ENCODE measurements at places on chromosomes 7 and 10.

DNA sequence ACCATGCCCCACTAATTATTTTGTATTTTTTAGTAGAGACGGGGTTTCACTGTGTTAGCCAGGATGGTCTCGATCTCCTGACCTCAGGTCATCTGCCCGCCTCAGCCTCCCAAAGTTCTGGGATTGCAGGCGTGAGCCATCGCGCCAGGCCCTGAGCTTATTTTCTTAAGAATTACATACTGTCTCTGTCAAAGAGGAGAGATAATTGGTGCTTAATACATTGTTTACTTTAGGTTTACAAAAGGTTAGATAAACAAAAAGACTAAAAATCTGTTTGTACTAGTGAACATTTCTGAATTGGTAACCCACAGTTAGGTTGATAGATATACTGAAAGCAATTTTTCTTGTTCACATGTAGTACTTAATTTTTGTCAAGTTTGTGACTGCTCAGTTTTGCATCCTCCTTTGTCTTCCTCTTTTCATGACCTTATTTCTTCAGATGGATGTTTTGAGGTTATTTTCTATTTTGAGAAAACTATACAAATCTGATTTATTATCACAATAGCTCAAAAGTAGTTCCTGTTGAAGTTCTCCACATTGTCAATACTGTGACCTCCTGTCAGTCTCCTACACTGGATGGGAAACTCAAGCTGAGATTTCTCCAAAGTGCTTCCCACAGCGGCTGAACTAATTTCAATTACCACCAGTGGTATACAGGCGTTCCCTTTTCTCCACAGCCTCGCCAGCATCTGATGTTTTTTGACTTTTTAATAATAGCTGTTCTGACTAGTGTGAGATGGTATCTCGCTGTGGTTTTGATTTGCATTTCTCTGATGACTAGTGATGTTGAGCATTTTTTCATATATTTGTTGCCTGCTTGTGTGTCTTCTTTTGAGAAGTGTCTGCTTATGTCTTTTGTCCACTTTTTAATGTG lies 22.5 kb downstream of the HHEX start:
- no peak for DNase-seq

GRCh38 chr10:110067960-110068770 lies 60.4 kb downstream of the ADD3 start:
- peak; percentile 31 for DNase-seq

DNA sequence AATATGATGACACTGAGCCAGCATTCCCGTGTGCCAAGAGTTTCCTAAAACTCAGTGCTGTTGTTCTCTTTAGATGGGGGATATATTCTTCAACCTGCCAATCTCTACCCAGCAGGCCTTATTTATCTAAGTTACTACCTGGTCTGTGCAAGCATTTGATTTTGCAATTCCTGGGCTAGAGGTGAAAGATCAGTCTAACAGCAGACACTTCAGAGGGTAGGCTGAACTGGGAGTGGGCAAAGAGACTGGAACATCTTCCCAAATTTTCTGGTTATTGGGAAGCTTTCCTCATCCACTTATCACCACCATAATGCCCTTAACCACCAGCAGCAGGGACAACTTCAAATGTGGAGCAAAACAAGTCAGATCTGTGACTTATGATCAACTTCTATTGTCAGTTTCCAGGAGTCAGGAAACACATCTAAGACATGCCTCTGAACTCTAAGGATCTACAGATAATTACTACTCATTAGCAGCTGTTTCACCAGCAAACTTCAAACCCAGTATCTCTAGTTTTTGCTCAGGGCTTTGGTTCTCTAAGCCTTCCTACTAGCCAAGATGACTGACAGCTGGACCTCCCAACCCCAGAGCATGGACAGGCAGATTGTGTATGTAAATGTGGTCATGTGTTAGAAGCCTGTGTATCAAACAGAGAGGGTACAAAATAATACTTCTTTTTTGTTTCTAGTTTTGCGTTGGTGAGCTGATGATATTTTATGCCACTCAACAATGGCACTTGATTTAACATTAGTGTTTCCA lies 1.0 kb downstream of the ASAH2 start:
- peak; percentile 13 for DNase-seq

DNA sequence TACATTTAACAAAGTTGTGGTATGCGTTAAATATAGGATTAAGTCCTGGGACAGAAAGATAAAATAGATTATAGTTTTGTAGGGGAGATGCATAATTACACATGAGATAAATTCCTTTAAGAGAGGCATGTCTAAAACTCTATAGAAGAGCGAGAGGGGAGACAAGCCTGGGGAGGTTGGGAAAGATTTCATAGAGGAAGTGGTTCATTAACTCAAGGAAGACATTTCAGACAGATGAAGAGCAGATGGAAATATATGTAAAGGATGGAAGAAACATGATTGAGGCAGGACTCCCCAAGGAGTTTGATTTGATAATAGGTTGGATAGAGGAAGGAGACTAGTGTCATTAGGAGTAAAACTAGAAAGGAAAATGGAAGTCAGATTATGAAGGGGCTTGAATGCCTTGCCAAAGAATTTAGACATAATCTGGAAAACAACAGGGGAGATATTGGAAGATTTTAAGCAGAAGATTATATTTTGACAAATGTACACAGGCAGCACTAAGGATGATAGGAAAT lies 96.1 kb downstream of the PHTF2 start:
- DNase-seq: no peak

DNA sequence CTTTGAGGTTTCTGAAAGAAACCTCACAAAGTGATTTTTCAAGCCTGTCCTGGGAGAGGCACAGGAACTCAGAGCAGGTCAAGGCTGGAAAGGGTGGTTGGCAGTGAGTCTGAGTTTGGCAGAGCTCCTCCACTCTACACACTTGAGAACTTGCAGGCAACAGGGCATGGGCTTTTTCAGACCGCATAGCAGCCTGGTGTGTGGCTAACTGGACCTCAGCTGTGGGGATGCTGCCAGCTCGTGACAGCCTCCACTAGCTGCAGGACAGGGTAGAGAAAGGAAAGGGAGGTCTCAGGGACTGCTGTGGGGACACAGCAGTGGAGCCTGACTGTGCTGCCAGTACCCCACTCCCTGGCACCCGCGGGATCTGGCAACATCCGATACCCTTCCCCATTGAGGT lies 2.6 kb downstream of the CDHR1 start:
- no peak for DNase-seq

GRCh38 chr10:99170116-99170675 lies 65.5 kb downstream of the HPSE2 start:
- no peak for DNase-seq

GRCh38 chr10:1550291-1550595 lies 187.1 kb downstream of the ADARB2 start:
- no peak for DNase-seq

DNA sequence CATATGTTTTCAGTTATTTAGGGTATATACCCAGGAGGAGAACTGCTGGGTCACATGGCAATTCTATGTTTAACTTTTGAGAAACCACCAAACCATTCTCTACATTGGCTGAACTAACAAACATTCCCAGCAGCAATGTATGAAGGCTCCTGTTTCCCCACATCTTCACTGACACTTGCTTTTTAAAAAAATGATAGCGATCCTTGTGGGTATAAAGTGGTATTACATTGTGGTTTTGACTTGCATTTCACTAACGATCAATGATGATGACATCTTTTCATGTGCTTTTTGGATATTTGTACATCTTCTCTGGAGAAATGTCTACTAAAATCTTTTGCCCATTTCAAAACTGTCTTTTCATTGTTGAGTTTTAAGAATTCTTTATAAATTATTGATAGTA lies 51.2 kb upstream of the ANAPC16 start:
- DNase-seq: no peak

DNA sequence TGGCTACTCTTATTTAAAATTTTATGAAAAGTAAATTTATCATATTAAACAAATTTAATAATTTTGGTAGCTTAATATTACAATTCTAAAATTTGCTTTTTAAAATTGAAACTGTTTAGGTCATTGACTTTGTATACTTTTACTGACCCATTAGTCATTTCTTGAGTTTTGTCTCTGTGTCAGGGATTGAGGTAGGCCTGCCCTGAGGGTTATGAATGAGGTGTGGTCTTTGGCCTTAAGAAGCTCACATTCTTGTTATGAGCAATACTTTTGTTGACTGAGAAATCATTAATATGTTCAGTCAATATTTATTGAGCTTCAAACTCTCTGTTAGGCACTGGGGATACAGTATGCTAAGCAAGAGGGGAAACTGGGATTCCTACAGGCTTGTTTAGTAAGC lies 47.0 kb upstream of the RPA3 start:
- DNase-seq: no peak

DNA sequence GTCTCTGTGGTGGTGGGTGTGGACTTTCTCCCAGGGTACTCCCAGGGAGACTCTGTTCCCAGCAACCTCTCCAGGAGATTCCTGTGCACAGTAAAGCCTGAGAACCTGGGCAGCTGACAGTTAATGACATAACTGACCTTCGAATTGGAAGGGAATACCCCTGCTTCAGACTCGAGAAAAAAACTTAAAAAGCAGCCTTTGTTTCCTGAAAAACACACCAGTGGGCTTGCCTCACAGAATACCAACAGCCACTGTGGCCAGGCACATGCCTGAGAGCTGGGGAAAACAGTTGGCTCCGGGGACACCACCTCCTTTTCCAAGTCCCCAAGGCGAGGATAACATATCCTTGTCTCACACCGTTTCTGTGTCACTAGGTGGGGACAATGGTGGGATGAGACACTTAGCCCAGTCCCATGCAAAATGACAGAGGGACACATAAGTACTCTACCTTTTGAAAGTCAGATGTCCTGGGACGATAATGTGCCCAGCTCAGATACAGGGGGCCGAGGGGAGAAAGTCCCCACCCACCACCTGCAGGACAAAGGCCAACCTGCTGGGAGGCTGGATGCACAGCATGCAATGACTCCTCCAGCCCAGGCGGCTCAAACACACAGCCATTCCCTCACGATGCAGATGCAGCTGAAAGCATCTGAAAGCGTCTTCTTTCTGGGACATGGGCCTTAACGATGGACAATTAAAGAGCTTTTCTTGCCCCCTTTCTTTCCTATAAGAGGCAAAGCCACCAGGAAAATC lies 65.6 kb downstream of the HIPK2 start:
- no peak for DNase-seq

DNA sequence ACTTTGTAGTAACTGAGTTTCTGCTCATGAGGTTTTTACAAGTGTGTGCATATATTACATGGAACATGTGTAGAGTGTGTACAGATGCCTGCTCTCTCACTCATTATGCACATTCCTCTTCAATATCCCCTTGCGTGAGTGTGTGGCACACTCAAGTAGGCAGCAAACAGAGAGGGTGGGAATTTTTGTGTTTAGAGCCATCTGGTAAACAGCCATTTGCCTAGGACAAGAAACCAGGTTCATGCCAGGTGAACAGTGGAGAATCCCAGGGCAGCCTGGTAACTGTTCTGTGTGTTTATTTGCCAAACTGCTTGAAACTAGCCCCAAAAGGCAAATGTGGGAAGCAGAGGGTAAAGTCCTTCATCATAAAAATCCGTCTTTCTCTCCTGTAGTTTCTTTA lies 19.9 kb downstream of the FBXW4 start:
- DNase-seq: no peak

DNA sequence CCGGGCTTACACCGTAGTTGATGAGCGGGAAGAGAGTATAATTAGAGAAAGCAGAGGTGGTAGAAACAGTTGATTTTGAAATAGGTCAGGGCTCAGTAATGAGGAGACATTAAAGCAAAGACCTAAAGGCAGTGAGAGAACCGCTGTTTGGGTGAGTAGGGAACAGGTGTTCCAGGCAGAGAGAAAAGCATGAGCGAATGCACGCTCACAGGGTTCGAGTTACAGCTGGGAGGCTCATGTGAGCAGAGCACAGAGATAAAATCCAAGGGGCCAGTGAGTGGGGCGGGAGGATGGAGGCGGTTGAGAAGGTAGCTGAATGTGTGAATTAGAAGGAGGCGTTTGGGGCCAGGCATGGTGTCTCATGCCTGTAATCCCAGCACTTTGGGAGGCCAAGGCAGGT lies 39.9 kb downstream of the APBB1IP start:
- no peak for DNase-seq

- no peak for DNase-seq
Measured at GRCh38 chr10:95457319-95457886, 103.8 kb downstream of the SORBS1 start.
